ENCODE measurements at places on chromosomes 13 and 19. TPM values are rescaled to one million over a fixed set of nuclear protein-coding genes. Genes with fewer than 3 reads are reported as not detected.

GRCh38 chr13:103351035-103351828 is 285.0 kb upstream of the SLC10A2 start:
- DNase-seq, result no peak

GRCh38 chr19:55283548-55284377 is at the start of gene BRSK1:
Gene BRSK1 (plus strand): TSS chr19:55283997. CDS start chr19:55284443, 446 bp downstream.
- no peak for DNase-seq

- DNase-seq, result no peak
Measured at GRCh38 chr13:94233401-94233800, 246.1 kb downstream of the DCT start.

DNA sequence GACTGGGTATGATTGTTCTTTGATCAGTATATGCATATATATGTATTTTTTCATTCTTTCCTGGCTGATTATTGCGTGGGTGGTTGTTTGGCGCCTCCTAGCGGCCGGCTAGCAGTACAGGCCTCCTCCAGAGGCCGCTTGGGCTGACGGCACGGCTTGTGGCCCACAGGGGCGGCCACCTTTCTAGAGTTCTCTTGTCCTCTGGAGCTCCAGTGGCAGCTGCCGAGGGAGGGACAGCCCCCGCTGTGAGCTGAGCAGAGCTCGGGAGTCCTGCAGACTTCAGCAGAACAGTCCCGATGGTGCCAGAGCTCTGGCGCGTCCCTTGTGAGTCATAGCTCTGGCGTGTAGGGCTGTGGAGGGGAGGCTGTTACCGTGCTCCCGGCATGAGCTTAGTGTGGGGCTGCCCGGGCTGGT is 22.5 kb upstream of the ZNF429 start:
- DNase-seq, result peak; percentile 73

GRCh38 chr19:2560369-2560768 is 84.4 kb downstream of the GADD45B start:
- no peak for DNase-seq

- no peak for DNase-seq
Measured at GRCh38 chr13:77338329-77338728, 11.4 kb upstream of the MYCBP2 start.

- no peak for DNase-seq
Measured at GRCh38 chr13:107681600-107681999, 533.7 kb downstream of the LIG4 start.

RNF225 gene
- not detected for total RNA-seq
